ENCODE measurements at places on chromosomes 7 and 10. TPM values are rescaled to one million over a fixed set of nuclear protein-coding genes. Genes with fewer than 3 reads are reported as not detected.

The FBXL13 gene
- total RNA-seq: 1.2 TPM

DNA sequence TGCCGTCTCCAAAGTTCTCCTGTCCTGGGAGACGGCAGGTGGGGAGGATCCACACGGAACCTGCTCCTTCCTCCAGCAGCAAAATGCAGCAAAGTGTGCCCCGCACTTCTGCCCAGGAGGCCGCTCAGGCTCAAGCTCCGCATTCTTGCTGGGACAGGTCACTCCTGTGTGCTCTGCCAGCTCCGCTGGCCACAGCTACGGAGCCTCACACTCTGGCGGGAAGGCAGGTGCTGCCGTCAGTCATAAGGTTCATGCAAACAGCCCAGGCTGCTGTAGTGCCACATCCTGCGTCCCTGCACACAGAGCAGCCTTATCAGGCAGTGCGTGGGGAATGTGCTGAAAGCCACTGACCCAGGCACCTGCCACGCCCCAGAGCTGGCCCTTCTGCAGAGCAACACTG is 22.4 kb downstream of the ADGRA1 start:
- DNase-seq: no peak

DNA sequence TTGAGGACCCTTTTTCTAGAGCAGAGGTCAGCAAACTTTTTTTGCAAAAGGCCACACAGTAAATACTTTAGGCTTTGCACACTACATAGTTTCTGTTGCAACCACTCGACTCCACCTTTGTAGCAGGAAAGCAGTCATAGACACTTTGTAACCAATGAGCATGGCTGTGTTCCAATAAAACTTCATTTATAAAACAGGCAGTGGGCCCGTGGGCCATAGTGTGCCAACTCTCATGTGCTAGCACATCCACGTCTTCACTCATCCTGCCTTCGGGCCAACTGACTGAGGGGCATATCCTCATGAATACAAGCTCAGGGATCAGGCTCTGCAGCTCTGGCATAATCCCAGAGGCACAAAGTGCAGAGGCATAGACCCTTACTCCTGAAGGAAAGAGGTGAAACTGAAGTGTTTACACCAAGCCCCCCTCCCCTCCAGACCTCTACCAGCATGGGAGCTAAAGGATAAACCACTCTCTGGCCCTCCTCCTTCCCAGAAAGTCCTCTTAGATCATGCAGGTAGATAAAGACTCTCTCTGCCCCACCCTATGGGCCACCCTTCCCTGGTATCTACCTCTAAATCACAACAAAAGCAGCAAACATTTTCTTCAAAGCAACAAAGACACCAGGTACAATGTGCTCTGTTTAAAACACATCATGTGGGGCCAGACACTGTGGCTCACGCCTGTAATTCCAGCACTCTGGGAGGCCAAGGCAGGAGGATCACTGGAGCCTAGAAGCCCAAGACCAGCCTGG is 71.0 kb downstream of the DLG5 start:
- DNase-seq: no peak

The GTPBP4 gene
- total RNA-seq: 89.2 TPM

DNA sequence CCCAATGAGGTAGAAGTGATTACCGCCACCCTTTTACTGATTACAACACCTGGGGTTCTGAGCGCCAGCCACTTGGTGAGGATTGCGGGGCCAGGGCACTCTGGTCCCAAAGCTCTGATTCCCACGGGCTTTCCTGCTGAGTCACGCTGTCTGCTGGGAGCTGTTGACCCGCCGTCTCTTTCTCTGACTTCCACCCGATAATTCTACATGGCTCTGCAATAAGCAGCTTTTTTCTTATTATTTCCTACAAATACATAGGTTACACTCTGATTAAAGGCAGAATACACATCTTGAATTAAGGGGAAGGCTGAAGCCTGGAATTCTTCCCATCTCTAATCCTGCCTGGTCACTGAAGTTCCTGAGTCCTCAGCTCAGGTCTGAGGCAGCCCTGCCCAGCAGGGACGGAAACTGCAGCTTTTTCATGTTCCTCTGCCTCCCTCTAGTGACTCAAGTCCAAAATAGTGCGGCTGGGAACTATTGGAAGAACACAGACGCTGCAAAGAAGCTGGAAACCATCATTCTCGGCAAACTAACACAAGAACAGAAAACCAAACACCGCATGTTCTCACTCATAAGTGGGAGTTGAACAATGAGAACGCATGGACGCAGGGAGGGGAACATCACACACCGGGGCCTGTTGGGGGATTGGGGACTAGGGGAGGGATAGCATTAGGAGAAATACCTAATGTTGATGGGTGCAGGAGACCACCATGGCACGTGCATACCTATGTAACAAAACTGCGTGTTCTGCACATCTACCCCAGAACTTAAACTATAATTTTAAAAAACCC is 178.3 kb downstream of the PRKCQ start:
- peak; percentile 57 for DNase-seq

DNA sequence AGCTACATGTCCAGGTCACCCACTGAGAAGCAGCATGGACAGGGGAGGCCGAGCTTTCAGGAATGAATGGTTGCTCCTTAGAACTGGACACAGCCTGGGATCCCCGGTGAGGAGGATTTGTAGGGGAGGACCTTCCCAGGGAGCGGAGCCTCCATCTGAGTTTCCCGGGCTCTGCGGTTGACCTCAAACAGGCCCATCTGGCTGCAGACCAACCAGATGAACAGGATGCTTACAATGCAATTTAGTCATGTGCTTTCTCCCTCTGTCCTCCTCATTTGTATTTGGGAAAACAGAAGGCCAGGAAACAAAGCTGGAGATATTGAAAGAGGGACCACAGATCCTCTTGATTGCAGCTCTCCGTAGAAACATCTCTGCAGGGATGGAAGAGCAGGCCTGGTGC is 104.8 kb downstream of the EMX2 start:
- no peak for DNase-seq

GRCh38 chr10:50216894-50217293 is 34.4 kb downstream of the ASAH2 start:
- DNase-seq: no peak

The TFR2 gene
- total RNA-seq: 5.7 TPM

DNA sequence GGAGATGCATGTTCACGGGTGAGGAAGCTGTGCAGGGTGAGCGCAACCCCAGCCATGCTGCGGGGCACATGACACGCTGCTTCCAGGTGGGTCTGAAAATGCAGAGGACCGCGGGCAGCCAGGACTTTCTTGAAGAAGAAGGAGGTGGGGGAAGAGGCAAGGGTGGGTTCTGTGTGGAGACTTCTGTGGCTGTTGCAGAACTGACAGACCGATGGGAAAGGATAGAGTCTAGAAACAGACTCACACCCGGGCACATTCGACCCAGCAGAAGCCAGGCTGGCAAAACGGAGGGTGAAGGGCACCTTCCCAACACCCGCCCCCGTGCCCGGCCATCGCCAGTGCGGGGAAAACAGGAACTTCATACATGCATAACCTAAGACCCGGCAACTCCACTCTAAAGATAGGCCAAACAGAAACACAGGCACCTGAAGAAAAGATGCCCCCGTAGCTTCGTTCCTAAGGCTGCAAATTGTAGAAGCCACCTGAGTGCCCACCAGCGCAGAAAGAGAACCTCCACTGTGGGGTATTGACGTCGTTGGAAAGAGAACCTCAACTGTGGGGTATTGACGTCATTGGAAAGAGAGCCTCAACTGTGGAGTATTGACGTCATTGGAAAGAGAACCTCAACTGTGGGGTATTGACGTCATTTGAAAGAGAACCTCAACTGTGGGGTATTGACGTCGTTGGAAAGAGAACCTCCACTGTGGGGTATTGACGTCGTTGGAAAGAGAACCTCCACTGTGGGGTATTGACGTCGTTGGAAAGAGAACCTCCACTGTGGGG is 4.8 kb upstream of the KNDC1 start:
- DNase-seq: no peak

DNA sequence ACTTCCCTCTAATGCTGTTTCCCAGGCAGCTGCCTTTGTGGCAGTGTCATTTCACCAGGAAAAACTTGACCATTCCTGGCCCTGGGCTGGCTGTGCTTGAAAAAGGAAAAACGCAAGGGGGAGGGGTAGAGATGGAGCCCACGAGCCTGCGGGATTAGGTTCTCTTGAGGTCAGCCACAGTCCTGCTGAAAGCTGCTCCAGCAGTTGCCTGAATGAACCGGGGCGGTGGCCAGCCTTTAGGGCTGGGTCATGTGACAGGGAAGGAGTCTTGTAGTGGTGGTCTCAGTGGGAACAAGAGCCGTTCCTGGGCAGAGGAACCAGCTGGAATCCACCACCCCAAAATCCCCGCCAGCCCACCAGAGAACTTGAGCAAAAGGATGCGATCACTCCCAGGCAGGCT is 51.2 kb upstream of the LRRC4 start:
- no peak for DNase-seq

GRCh38 chr10:70053218-70053840 is 683 bp downstream of the MACROH2A2 start:
- DNase-seq: no peak

The DENND2A gene
- total RNA-seq: 11.4 TPM

DNA sequence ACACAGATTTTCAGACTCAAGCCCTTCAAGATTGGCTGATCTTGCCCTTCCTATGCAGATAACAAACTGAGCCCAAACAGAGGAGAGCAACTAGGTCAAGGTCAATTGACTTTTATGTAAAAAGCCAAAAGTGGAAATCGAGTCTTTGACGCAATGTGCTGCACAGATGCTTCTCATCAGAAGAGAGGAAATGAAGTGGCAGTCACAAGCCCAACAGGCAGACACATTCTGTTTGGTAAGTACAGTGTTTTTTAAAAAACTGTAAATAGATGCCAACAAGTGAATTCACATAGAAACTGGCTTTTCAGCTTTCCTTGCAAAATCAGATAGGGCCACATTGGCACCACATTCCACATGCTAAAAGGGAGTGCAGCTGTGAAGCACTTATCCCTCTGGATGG is 606.6 kb downstream of the KCNMA1 start:
- DNase-seq: no peak

- DNase-seq: no peak
These were observed 60.2 kb downstream of the TASOR2 start for GRCh38 chr10:5744849-5745248.

DNA sequence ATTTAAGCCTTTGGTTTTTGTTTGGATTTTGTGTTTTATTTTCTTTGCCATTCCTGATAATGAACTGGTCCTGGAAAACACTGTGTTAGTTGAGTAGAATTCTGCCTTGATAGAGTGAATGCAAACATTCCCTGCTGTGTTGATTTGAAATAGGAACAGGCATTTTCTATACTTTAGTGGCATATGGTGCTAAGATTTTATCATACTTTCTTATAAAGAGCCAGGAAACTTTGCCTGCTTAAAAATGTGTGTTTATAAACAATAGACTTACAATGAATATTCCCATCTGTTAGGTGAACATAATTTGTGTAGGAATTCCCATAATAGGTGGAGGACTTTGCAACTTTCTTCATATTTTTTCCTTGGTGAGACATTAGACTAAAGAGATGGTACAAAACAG is 333.3 kb downstream of the SDK1 start:
- no peak for DNase-seq

- no peak for DNase-seq
These were observed 33.5 kb upstream of the RNF148 start for GRCh38 chr7:122736183-122736582.

GRCh38 chr10:19250546-19250945 is 201.9 kb downstream of the MALRD1 start:
- no peak for DNase-seq

DNA sequence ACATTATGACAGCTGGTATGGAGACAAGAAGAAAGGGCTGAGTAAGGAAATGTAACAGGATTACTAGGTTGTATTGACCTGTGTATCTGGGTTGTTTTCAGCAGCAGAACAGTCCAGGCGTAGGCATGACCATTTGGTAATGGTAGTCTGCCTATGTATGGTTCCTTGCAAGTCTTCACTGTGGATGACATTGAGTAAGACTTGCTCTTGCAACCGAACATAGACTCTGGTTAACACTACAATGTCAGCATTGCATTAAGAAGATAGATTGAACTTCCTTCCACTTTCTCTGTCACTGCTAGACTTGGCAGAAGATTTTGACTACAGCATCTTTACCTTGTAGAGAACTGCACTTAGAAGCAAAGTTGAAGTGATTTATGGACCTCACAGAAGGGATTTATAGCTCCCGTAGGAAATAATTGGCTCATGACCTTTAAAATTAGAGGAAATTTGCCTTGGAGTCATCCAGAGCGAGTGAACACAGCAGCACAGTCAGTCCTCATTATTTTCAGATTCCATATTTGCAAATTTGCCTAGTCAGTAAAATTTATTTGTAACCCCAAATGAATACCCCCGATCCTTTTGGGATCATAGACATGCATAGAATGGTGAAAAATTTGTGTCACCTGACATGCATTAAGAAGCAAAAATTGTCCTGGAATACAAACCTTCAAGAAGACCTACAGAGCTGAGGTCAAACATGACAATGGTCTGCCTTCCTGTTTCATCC is 79.6 kb upstream of the STRIP2 start:
- no peak for DNase-seq

GRCh38 chr7:156918635-156919034 is 25.7 kb upstream of the LMBR1 start:
- no peak for DNase-seq

DNA sequence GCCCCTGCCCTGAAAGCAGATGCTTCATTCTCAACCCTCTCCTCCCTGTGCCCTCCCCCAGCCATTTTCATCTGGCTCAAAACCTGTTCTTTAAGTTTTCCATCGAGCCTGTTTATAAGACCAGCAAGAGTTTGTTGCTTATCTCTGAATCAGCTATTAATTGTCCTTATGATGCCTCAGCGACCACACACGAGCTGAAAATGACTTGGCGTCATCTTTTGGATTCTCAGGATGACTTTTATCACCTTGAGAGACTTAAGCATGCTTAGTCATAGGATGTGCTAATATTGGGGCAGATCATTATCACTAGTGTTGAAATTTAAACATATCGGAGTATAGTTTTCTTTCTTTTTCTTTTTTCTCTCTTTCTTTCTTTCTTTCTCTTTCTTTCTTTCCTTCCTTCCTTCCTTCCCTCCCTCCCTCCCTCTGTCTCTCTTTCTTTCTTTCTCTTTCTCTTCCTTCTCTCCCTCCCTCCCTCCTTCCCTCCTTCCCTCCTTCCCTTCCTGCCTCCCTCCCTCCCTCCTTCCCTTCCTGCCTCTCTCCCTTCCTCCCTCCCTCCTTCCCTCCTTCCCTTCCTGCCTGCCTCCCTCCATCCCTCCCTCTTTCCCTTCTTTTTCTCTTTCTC is 184.5 kb downstream of the PHTF2 start:
- DNase-seq: no peak

DNA sequence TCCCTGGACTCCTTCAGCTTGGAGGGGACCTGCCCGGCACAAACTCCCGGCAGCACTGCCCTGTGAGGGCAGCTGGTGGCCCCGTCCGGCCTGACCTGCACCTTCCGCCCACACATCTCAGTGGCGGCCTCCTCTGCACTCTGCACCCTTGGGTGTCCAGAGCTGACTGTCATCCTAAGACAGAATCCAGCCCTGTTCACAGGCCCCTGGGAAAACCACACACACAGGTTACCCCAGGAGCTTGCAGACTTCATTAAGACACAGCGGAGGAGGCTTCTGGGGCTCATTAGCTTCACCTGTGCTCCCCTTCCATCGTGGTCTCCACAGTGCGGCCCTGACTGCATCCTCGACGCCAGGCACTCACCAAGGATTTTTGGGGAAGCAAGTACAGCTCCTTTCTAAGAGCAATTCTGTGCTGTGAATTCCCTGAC is 51.5 kb upstream of the SHH start:
- DNase-seq: peak; percentile 23

The TMEM213 gene
- not detected for total RNA-seq

All from H1 (cell line).